ENCODE measurements at places on chromosomes 2 and 18.

GRCh38 chr2:110853516-110853915 is 121.1 kb downstream of the ACOXL start:
- no peak for DNase-seq

DNA sequence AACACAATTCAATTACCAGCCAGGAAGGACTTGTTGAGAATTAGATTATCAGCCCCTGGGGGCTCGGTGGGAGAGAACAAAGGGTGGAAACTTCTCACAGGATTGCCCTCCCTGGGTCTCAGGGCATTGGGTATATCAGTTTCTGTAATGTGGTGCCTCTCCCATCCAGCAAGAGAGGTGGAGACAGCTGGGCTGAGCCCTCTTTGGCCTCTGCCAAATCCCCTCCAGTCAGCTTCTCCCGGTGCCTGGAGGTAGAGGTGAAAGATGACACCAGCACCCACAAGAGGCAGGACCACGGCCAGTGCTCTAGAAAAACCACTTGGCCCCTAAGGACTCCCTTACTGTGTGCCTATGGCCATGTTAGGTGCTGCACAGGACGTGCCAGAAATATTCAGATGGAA is 179.7 kb downstream of the HAUS1 start:
- DNase-seq: no peak

DNA sequence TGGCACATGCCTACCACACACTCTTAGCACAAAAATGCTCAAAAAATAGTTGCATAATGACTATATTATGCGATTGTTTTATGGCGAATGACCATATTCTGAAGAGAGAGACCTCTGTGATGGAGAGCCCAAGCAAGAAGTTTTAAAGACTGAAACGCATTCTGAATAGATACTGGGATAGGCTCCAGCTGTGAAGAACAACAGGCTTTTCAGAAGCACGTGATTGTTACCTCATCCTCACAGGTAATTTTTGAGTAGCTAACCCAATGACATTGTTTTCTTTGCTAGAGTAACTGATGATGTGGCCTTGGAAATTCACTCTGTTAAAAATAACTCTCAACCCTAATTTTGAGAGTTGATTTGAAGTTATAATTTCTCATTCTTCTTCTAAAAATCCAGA is 2.0 kb upstream of the DDX18 start:
- no peak for DNase-seq

DNA sequence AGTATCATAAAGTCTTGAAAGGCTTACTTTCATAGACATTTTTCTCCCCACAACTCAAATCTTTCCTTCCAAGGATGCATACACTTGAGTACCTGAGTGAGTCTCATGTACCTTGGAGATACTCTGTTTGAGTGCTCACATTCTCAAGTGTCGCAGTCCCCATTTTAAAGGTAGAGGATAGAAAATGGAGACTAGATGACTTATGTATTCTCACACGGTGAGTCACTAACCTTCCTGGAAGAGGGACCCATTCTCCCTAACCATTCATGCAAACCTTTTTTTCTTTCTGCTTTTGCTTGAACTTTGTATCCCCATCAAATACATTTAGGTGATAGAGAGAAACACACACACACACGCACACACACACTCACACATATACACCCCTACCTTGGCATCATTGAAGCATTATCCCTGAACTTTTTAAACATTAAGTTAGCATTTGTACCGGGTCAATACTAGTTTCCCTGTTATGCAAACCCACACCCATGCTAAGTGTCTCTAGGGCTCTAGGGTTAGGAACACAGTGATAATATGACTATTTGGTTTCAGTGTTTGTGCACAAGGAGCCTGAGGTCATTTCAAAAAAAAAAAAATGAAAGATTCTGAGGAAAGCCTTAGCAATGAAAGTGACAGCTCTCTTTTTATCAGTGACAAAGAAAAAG is 236.2 kb downstream of the IKZF2 start:
- DNase-seq: no peak

- DNase-seq: no peak
These were observed 97.8 kb downstream of the CSRNP3 start for GRCh38 chr2:165567273-165567672.

DNA sequence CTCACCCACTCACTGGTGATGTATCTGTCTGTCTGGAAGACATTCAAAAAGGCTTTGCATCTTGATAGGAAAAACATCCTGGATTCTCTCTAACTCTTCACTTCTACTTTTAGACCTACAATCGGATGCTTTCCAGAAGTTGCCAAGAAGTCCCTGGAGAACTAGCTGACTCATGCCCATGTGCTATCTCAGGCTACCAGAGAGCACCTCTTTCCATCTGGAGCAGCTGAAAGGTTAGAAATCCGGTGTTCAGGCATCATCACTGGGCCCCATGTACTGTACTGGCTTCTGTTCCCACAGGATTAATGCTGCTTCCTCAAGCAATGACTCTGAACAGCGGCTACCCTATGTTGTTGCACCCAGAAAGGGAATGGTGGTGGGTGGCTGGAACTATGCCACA is 259.0 kb downstream of the NBAS start:
- DNase-seq: no peak

DNA sequence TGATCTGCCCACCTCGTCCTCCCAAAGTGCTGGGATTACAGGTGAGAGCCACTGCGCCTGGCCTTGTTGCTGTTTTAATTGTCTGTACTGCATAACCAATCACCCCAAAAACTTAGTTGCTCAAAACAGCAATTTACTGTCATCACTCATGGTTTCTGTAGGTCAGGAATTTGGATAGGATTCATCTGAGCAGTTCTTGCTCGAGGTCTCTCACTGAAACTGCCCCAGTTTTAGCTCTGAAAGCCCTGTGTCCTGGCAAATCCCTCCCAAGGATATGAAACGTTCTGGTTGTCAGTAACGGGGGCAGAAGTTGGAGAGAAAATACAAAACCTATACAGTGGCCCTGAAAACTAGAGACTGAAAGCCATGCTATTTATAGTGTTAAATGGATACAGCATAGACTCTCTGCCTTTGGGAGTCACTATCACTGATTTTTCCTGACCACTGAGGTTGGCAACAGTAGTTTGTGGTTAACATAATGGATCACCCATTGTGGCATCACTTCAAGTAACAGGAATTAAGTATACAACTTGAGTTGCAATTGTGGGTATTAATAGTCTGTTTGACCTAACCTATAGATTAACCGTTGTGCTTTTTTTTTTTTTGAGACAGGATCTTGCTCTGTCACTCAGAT is 27.2 kb upstream of the ERICH2 start:
- no peak for DNase-seq

DNA sequence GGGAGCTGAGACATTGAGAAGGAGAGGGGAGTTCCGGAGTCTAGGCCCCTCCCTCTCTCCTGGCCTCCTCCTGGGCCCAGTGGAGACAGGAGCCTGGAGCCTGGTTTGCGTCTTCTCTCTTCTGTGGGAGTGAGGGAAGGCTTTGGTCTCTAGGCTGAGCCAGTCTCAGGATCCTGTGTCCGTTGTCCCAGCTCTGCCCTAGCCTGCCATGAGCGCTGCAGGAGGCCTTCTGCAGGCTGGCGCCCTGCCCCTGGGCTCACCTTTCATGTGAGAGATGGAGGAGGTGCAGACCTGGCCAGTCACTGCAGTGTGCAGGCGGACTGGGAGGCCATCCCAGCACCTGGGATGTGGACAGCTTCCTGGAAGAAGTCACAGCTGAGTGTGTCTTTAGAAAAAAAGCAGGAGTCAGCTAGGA is 8.7 kb downstream of the IMPA2 start:
- DNase-seq: no peak

- DNase-seq: no peak
These were observed 1.5 kb downstream of the TEX261 start for GRCh38 chr2:70992945-70993853.

- DNase-seq: no peak
These were observed 51.1 kb upstream of the LGALSL start for GRCh38 chr2:64402876-64403275.

- no peak for DNase-seq
These were observed 57.2 kb downstream of the SF3B1 start for GRCh38 chr2:197377670-197378069.

DNA sequence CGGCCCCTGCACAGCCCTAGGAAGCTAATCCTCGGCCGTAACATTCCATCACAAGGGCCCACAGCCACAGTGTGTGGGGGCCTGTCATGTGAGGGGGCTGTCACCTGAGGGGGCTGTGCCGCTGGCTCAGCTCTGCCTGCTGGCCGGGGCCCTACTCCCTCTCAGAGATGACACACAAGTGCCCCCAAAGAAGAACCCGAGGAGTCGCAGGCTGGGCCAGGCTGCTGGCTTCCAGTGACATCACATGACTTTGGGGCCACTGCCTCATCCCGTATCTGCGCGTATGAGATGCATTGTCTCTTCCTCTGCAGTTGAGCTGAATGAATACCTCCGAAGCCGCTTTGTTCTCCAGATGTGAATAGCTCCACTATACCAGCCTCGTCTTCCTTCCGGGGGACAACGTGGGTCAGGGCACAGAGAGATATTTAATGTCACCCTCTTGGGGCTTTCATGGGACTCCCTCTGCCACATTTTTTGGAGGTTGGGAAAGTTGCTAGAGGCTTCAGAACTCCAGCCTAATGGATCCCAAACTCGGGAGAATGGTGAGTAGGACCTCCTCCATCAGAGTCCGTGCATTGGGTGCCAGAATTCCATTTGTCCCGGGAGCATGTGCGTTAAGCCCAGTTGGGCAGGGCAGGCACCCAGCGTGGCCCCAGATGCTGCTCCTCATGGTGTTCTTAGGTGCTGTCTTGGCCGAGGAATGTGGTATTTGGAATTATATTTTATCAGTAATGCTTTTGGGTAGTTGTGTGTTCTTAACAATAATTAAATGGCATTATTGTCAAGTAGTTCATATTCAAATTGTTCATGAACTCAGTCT is at the start of gene CNDP1:
CNDP1 (plus strand) TSS at position 351 of the 820 bp plus-strand sequence; CDS start at position 519, 168 bp downstream.
- DNase-seq: no peak

- no peak for DNase-seq
These were observed 127.8 kb downstream of the FBXO15 start for GRCh38 chr18:74019864-74020263.

GRCh38 chr2:190973726-190974628 is 40.0 kb downstream of the STAT1 start:
- no peak for DNase-seq

- no peak for DNase-seq
These were observed 165.6 kb upstream of the NCKAP5 start for GRCh38 chr2:133733901-133734255.

DNA sequence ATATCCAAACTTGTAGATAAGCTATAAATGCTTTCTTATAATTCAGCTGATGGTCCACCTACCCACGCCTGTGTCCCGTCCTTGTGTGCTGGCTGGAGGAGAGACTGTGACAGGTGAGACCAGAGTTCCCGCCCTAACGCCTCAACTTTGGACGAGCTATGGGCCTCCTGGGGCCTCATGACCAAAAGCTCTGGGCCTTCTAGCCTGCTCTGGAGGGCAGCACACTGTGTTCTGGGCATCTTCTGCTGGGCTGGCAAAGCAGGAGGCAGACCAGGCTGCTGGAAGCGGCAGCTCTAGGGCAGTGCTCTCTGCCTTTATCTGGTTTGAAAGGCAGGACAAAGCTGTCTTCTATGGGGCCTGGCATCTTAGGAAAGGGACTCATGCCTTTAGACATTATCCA is 26.0 kb upstream of the PAX8 start:
- DNase-seq: no peak

DNA sequence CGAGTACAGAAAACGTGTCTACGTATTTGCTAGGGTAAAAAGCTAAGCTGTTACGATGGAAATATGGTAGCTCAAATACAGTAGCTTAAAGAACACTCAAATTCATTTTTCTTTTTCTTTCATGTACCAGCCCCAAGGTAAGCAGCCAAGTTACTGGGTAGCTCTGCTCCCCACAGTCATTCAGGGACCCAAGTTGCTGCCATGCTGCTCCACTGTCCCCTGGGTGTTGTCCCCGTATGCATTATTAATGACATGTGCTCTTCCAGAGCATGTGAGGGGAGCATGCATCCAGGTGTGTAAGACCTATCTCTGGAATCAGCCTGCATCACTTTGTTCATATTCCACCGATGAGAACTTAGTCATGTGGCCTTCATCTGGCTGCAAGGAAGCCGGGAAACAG is 105.1 kb upstream of the SP3 start:
- DNase-seq: no peak

GRCh38 chr2:161111531-161111930 is 48.7 kb upstream of the TANK start:
- DNase-seq: no peak

GRCh38 chr18:44039216-44039615 is 641.5 kb upstream of the SETBP1 start:
- no peak for DNase-seq

DNA sequence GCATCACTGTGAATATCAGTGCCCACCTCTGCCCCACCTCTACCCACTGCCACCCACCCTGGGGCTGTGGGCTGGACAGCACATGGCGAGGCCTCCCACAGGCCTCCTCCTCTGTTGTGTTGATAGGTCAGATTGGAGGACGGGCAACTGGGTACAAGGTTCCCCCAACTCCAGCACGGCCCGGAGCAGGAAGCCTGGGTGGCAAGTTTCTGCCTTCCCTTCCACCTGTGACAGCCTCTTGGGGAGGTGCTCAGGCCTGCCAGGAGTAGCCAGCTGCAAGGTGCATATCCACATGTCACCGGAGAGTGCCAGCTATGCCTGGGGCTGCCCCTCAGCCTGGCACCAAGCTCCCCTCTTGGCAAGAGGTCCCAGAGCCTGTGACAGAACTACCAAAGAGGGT is 6.9 kb upstream of the ECEL1 start:
- DNase-seq: no peak

DNA sequence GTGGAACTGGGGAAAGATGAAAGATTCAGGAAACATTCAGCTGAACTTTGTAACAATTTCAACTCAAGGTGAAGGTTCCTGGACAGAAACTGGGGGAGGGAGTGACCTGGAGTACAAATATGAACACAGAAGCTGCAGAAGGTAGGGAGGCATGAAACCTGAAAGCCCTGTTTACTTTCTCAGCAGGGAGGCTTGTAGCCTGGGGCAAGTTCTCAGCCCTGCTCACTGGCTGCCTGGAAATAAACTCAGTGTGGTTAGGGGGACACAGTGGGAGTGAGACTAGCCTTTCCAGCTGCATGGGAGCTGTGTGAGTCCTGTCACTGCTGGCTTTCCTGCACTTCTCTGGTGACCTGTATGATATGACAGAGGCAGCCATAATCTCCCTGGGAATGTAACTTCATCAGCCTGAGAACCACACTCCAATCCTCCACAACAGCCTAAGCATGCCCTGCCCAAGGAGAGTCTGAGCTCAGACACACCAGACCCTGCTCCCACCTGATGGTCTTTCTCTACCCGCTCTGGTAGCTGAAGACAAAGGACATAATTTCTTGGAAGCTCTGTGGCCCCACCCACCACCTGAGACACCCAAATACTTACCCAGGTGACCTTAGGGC is 77.0 kb downstream of the ZSWIM2 start:
- DNase-seq: no peak

- DNase-seq: no peak
These were observed 242.0 kb upstream of the LYPD1 start for GRCh38 chr2:132911726-132912724.
